Activated CD4-positive, alpha-beta T cell treated with anti-CD3 and anti-CD28 coated beads, Interleukin-2, amount 10 ng/mL, durations not matched to agents 7 days and 5 days (primary cell): ENCODE measurements at places on chromosomes 7 and 10.

DNA sequence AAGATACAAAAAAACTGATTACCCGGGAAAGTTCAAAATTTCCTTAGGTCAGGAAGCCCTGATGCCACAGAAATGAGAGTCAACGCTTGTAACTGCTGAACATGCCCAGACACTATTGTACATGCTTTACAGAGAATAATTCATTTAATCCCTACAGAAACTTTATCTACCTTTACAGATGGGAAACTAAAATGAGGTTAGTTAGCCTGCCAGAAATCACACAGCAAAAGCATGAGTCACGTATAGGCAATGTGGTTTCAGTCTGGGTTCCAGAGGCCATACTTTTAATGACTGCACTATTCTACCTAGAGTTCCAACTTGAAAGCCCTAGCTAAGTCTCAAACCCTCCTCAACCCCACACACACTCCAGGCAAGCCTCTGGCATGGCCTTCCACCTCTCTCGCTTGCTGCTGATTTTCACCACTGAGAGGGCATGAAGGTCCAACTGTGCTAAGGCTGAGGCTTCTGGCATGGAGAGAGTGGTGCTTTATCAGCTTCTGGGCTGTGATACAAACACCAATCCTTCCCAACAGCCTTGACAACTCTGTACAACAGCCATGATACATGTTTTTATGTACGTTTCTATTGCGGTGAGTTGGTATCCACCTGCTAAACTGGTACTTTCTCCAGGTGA lies 1011.2 kb upstream of the GHITM start:
- no peak for DNase-seq

- DNase-seq: no peak
Measured at GRCh38 chr7:45447296-45447695, 126.9 kb upstream of the ADCY1 start.

- no peak for DNase-seq
Measured at GRCh38 chr7:95669513-95669912, 73.2 kb upstream of the PDK4 start.

- no peak for DNase-seq
Measured at GRCh38 chr10:24751716-24752115, 28.0 kb upstream of the ARHGAP21 start.

DNA sequence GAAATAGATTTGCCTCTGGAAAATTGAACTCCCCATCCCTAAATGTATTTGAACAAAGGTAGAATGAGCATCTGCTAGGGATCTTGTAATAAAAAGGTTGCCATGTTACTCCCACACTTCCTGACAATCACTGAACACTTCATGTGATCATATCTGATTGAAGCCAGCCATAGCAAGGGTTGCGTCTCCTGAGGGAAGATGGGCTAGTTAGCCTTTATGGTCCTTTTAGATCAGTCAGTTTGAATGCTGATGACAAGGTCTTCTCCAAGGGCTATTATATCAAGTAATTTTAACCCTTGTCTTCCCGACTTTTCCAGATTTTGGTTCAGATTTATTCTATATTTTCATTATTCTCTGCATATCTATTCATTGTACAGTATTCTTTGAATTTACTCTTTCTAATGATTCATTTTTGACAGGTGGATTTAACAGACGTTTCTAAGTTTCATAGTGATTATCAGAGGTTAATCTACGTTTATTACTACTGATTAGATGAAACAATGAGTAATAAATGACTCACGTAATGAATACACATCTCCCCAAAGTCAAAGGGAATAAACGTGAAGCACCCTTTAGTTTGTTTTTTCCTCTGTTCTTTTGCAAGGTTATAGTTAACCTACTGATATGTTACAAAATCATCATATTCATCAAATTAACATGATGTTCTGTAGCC lies 28.1 kb downstream of the CSGALNACT2 start:
- DNase-seq: no peak

GRCh38 chr7:22725585-22725984 lies 1.4 kb upstream of the IL6 start:
- no peak for DNase-seq

GRCh38 chr7:140478246-140479061 lies 851 bp downstream of the MKRN1 start:
- DNase-seq: peak; percentile 46

- DNase-seq: peak; percentile 74
Measured at GRCh38 chr10:71383972-71384687, 12.6 kb upstream of the CDH23 start.
